ENCODE measurements at places on chromosomes 11 and 22.

- DNase-seq, result no peak
These were observed 2.9 kb downstream of the FAM111A start for GRCh38 chr11:59145534-59145933.

DNA sequence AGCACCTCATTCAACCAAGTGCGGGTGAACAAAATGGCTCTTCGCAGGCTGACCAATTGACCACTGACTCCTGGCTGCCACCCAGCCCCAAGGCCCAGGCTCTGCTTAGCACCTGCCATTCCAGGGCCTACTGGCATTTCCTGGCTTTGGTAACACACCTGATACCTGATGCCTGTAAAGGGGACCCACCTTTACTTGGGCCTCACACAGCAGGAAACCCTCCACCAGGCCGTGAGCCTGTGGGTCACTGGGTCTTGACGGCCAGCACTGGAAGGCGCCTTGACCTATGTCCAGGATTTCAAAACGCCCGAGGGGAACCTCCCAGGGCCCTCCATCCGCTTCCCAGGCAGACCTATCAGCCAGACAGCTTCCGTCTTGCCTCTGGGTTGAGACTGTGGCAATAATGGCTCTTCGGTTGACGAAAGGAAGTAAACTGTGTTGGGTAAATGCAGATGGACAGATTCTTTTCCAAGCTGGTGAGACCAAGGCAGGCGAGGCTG is 16.8 kb upstream of the TMEM184B start:
- DNase-seq, result no peak

GRCh38 chr11:134276396-134277182 is 410 bp downstream of the GLB1L3 start:
- no peak for DNase-seq

- DNase-seq, result no peak
These were observed 296.6 kb downstream of the TBC1D22A start for GRCh38 chr22:47059076-47059475.

GRCh38 chr11:48014917-48015316 is 34.6 kb downstream of the PTPRJ start:
- DNase-seq, result no peak

- DNase-seq, result no peak
These were observed 723 bp upstream of the SCUBE1 start for GRCh38 chr22:43343670-43344519.

GRCh38 chr11:44094260-44094868 is 1.1 kb upstream of the EXT2 start:
- peak; percentile 86 for DNase-seq

- no peak for DNase-seq
These were observed 59.1 kb downstream of the CSNK2A3 start for GRCh38 chr11:11293798-11294550.

GRCh38 chr11:65903715-65904114 is 3.5 kb upstream of the FOSL1 start:
- DNase-seq, result no peak

- DNase-seq, result peak; percentile 87
These were observed 16.6 kb downstream of the ASCC2 start for GRCh38 chr22:29821291-29822016.

DNA sequence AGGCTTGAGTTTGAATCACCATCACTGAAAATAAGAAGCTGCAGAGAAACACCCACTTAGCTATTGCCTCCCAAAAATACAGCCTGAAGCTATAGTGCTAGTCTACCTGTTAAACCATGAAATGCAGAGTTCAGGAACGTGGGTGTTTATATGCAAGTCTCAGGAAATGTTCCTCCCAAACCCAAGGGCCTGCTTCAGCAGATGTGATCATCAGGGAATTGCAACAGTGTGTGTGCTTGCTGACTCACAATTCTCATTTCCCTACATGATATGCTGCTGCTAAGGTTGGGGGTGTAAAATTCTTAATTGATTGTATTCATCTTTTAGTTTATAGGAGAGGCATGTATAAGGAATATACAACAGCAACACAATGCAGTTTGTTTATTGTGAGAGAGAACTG is 49.6 kb downstream of the NUP98 start:
- DNase-seq, result no peak

DNA sequence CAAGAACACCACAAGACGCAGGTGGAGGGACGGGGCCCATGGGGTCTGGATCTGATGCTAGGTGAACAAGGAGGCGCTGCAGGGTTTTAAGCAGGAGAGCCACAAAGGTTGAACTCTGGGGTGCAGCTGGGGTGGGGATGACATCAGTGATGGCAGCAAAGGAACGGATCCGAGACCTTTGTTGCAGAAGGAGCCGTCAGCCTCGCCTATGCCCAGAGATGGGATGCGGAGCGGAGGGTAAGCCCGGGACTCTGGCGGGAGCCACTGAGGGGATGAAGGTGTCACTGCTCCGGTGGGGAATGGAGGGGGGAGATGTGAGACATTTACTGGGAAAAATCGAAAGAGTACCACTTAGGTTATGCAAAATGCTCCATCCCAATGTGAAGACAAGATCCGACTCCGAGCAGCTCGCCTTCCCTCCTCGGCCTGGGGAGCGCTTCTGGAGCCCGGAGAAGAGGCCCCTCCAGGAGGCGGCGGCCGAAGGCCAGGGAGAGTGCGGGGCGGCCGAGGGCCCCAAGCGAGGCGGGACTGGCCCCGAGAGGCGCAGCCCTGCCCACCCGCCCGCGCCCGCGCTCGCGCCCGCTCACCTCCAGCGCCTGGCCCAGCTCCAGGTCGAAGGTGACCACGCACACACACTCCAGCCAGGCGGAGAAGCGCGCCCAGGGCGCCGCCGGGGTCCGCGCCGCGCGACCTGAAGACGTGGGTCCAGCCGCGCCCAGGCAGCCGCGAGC is 422 bp downstream of the DENND6B start:
- no peak for DNase-seq

- DNase-seq, result no peak
These were observed 65.2 kb upstream of the A4GALT start for GRCh38 chr22:42785706-42786499.

DNA sequence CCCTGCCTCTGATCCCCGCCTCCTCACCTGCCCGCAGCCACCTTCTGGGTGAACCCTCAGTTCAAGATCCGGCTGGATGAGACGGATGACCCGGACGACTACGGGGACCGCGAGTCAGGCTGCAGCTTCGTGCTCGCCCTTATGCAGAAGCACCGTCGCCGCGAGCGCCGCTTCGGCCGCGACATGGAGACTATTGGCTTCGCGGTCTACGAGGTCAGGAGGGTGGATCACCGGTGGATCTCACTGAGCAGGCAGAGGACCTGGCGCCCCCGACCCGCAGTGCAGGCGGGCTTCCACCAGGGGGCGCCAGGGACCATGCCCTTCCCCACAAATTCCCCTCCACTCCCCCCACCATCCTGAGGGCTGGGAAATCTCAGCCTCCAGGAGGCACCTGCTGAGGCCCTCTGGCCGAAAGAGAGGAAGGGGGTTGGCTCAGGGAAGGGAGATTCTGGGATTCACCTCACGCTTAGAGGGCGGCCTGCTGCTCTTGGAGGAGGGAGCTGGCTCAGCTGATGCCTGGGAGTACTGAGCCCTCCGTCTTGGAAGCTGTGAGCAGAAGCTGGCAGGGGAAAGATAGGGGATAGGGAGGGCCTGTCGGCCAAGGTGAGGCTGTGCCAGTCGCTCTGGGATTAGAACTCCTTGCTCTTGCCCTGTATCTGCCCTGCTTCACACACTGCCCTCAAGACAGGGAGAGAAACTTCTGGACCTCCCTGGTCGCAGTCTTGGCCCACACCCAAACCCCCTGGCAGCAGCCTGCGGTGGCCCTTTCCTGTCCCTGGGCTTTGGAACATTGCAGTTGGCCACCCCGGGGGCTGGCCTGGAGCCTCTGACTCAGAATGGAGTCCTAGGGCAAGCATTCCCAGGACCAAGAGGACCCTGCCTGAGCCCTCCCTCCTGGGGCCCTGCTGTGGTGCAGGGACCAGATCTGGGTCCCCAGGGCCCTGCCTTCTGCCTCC is 23.2 kb downstream of the CAPN1 start:
- DNase-seq, result peak; percentile 39

GRCh38 chr22:17119481-17120202 is 1.5 kb downstream of the TMEM121B start:
- DNase-seq, result no peak

DNA sequence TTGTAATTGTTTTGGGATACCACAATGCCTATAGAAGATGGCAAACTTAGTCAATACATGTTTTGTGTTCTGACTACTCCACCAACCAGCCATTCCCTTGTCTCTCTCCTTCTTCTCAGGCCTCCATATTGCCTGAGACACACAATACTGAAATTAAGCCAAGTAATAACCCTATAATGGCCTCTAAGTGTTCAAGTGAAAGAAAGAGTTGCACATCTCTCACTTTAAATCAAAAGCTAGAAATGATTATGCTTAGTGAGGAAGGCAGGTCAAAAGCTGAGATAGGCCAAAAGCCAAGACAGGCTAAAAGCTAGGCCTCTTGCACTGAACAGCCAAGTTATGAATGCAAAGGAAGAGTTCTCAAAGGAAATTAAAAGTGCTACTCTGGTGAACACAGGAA is 318.7 kb downstream of the TTC28 start:
- DNase-seq, result peak; percentile 48

DNA sequence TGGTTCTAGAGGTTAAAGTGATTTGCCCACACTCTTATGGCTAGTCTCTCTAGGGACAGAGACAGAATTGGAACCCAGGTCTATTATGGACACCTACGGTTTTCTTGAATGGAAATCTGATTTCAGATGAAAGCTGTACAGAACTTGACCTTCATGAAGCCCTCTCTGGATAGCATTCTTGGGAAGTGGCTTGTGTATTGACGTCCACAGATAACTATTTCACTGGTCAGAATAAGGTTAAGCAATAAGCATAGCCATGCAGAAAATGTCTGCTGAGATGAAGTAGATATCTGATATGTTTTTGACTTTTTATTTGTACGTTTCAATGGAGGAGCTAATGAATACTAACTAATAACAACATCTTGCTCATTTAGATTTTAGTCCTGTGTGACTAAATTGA is 1.1 kb downstream of the TLCD5 start:
- DNase-seq, result no peak

GRCh38 chr22:31247726-31248125 is 35.6 kb downstream of the LIMK2 start:
- DNase-seq, result no peak

DNA sequence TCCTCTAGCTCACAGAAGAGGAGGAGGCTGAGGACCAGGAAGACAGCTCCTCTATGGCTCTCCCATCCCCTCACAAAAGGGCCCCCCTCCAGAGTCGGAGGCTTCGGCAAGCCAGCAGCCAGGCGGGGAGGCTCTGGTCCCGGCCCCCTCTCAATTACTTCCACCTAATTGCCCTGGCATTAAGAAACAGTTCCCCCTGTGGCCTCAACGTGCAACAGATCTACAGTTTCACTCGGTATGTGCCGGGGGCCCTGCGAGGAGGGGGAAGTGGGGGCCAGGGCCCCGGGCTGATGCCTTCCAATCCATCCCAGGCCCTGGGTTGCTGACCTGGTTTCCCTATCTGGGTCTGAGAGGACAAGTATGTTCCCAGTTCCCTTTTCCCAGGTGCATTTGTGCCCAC is 7.9 kb downstream of the FOXR1 start:
- DNase-seq, result no peak

DNA sequence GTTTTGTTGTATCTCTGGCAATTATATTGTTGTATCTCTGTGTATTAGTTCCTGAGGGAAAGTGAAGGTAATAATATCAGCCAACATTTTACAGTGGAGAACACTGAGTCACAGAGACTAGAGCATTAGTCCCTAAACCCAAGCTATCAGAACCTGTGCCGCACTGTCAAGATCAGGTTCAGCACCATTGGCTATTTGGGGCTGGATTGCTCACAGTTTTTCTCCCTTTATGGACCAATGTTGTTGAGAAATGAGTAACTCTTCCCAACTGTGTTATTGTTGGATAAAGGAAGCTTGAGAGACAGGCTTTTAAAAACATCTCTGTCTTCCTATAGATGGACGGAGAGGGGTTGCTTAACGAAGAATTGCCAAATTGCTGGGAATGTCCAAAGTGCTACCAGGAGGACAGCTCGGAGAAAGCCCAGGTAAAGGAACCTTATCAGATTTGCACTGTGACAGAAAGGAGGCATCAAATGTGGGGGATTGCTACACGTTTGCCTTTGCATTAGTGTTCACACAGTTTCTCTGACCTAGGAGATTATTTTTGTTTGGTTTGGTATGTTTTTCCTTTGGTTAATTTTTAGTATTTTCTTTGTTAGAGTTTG is 18.2 kb upstream of the GRK2 start:
- no peak for DNase-seq

- DNase-seq, result no peak
These were observed 33.5 kb downstream of the POU2AF3 start for GRCh38 chr11:111331711-111332479.

DNA sequence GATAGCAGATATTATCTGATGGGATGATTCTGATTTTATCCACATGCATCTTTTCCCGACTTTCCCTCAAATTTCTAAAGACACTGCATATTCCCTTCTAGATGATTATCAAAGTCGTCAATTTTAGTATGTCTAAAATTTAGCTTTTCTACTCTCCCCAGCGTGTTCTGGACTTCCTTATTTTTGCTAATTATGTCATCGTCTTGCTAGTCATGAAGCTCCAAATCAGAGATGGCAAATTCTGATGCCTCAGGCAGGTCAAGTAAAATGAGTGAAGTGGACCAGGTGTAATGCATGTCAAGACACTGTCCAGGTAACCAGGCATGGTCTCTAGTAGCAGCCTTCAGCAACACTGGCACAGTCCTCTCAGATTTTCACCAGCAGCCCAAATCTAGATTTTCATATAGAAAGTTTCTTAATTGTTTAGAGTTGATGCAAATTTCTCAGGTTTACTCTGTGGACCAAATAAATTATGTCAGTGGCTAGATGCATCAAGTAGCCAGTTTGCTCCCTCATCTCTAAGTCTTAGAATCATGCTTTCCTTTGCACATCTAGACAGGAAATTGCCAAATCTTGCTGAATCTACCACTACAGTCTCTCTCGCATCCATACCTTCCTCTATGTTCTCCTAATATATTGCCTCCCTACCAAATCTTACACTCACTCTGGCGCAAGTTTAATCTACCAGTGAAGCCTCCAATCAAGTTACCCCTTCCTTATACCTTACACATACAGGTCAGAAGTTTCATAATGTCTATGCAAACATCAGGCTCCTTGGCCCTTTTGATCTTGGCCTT is 10.6 kb downstream of the HSD17B12 start:
- no peak for DNase-seq

GRCh38 chr22:39622881-39623367 is 52.4 kb downstream of the CACNA1I start:
- peak; percentile 52 for DNase-seq

- DNase-seq, result no peak
These were observed 400.2 kb downstream of the MN1 start for GRCh38 chr22:27401321-27401720.

DNA sequence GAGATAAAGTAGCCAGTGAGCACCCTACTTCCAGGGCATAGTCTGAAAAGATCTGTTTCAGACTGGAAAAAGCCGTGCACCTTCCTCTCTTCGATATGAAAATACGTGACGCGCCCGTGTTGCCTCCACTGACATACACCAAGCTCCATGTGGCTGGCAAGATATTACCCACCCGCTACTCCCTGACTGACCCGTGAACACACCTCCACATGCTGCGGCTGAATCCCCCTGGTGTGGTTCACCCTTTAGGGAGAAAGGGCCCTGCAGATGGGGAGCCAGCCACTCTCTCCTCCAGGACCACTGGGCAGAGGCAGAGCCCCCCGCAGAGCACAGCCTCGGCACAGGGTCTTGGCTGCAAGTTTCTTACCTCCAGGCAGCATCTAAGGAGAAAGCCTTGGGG is 245.0 kb downstream of the BRD1 start:
- no peak for DNase-seq

- no peak for DNase-seq
These were observed 18.1 kb upstream of the LINC01488 start for GRCh38 chr11:69463181-69463994.
